MCF 10A (cell line): ENCODE measurements at places on chromosomes 4 and X. TPM values are rescaled to one million over a fixed set of nuclear protein-coding genes. Genes with fewer than 3 reads are reported as not detected.

DNA sequence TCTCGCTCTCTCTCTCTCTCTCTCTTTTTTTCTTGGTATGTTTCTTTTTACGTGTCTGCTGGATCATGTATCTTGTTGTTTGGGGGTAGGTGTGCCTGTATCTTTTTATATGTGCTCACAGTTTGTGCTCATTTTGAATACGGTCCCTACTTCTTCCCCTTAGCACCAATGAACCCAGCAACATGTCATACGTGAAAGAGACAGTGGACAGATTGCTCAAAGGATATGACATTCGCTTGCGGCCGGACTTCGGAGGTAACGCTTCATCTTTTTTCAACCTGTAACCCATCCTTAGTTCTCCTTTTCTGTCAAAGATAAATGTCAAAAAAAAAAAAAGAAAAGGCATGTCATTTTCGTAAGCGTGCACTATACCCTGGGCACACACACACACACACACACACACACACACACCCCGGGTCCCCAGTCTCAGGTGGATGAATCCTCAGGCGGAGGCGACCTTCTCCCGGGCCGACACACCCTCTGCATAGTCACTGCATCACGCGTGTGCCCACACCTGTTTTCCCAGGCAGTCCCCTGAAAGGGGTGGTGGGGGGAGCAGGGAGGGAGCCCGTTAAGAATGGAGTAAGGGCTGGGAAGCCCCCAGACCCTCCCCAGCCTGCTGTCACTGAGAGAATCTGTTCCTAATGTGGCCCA, 511 bp downstream of the GABRB1 start:
- peak overlapping the region; percentile 50 for H3K4me3 ChIP-seq
- no peak overlapping the region for H3K27ac ChIP-seq
- no peaks in the 10 kb centered on the region for H3K36me3 ChIP-seq
- no peak for DNase-seq
- peaks cover 78% of the 10 kb centered on the region for H3K27me3 ChIP-seq

Gene PNMA6F
- total RNA-seq, result not detected in 2 replicates

GRCh38 chrX:123322536-123322935, 138.5 kb downstream of the GRIA3 start:
- H3K36me3 ChIP-seq, result no peaks in the 10 kb centered on the region
- H3K4me3 ChIP-seq, result no peak overlapping the region
- no peaks in the 10 kb centered on the region for H3K4me1 ChIP-seq
- no peak for DNase-seq
- no peaks in the 10 kb centered on the region for H3K27me3 ChIP-seq

GRCh38 chrX:34300871-34301270, 168.8 kb upstream of the FAM47A start:
- no peak overlapping the region for H3K27ac ChIP-seq
- H3K4me3 ChIP-seq, result no peak overlapping the region
- DNase-seq, result peak; percentile 62
- no peaks in the 10 kb centered on the region for H3K36me3 ChIP-seq
- peaks cover 26% of the 10 kb centered on the region for H3K27me3 ChIP-seq
- H3K4me1 ChIP-seq, result no peaks in the 10 kb centered on the region

- no peaks in the 10 kb centered on the region for H3K27me3 ChIP-seq
- DNase-seq, result peak; percentile 35
- H3K27ac ChIP-seq, result peak overlapping the region; percentile 31
- H3K4me3 ChIP-seq, result no peak overlapping the region
- H3K4me1 ChIP-seq, result no peaks in the 10 kb centered on the region
- peaks cover 5% of the 10 kb centered on the region for H3K36me3 ChIP-seq
These were observed 13.9 kb upstream of the PPEF2 start for GRCh38 chr4:75916091-75916661.

DNA sequence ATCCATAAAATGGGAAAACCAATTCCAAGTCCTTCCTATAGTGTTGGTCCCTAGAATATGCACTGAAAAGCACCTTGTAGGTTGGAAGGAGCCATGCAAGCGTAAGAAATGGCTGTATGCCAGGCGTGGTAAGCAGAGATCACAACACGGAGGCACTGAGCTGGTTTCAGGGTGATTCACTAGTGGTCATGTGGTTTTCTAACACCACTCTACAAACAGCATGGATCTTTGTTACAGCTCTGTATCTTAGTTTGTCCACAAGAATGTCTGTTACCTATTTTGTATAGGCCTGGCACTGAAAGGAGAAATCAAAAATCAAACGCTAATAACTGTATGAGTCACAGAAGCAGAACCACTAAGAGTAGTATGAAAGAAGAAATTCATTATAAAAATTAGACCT, 71.9 kb downstream of the MAGEB17 start:
- peaks cover 6% of the 10 kb centered on the region for H3K4me1 ChIP-seq
- H3K36me3 ChIP-seq, result no peaks in the 10 kb centered on the region
- no peak overlapping the region for H3K4me3 ChIP-seq
- no peak overlapping the region for H3K27ac ChIP-seq
- H3K27me3 ChIP-seq, result peaks cover 30% of the 10 kb centered on the region

- H3K4me3 ChIP-seq, result peak overlapping the region; percentile 97
- peaks cover 4% of the 10 kb centered on the region for H3K4me1 ChIP-seq
- no peak overlapping the region for H3K27ac ChIP-seq
- DNase-seq, result no peak
- peaks cover 15% of the 10 kb centered on the region for H3K27me3 ChIP-seq
These were observed 674 bp upstream of the DIAPH2 start for GRCh38 chrX:96683997-96684338.

- H3K27ac ChIP-seq, result no peak overlapping the region
- H3K4me3 ChIP-seq, result no peak overlapping the region
These were observed 61.5 kb downstream of the GRIA2 start for GRCh38 chr4:157282019-157282418.

Gene GJB1
- total RNA-seq, result not detected in 2 replicates

Gene SLC9A7
- 28.3 and 29.3 TPM in 2 replicates for total RNA-seq

DNA sequence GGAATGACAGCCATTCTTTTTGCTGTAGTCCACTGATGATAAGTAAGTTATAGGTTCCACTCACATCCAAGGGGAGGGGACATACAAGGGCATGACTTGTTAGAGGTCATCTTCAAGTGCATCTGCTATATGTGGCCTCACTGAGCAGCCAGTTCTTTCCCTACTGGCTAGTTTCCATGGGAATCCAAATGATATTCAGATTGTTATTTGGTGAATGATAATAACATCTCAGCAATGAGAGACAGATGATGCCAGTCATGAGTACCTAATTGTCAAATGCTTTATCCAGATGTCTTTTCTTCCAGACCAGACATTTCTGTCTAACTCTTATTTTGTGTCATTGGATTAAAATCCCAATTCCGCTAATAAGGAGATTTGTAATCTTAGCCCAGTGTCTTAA, 460.4 kb upstream of the BOD1L1 start:
- H3K36me3 ChIP-seq, result no peaks in the 10 kb centered on the region
- H3K27ac ChIP-seq, result no peak overlapping the region
- DNase-seq, result no peak
- no peak overlapping the region for H3K4me3 ChIP-seq

DNA sequence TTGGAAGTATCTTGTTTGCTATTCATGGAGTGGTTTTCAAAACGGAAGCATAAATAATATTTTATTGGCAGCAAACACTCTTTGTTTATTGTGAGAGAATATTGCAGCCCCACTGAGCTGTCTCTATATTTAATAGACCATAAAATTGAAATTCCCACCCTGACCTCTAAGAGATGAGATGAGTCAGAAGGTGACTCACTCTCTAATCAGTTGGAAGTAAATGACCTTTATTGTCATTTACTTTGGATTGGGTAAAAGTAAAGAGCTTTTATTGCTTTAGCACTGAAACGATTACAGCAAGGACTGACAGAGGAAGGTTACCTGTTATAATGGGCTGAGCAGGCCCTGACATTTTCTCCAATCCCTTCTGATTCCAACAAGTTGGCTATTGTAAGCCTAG, 55.0 kb downstream of the SYTL5 start:
- peaks cover 49% of the 10 kb centered on the region for H3K27me3 ChIP-seq
- peak; percentile 35 for DNase-seq
- no peaks in the 10 kb centered on the region for H3K4me1 ChIP-seq
- H3K36me3 ChIP-seq, result no peaks in the 10 kb centered on the region
- H3K27ac ChIP-seq, result no peak overlapping the region

- H3K27ac ChIP-seq, result no peak overlapping the region
- no peaks in the 10 kb centered on the region for H3K36me3 ChIP-seq
- DNase-seq, result no peak
- no peaks in the 10 kb centered on the region for H3K27me3 ChIP-seq
- H3K4me1 ChIP-seq, result no peaks in the 10 kb centered on the region
These were observed 481.7 kb upstream of the ATOH1 start for GRCh38 chr4:93346840-93347239.

DNA sequence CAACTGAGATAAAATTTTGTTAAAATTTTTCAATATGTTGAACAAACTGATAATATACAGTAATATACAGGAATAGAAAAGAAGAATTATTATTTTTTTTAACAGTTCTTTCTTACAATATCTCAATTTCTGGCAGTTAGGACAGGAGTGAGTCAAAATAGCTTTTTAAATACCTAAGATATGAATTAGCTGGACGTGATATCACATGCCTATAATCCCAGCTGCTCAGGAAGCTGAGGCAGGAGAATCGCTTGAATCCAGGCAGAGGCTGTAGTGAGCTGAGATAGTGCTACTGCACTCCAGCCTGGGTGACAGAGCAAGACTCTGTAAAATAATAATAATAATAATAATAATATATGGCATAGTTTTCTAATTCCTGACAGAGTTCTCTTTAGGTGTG, 1039.3 kb downstream of the STPG2 start:
- H3K36me3 ChIP-seq, result no peaks in the 10 kb centered on the region
- no peak overlapping the region for H3K27ac ChIP-seq
- H3K27me3 ChIP-seq, result no peaks in the 10 kb centered on the region
- no peaks in the 10 kb centered on the region for H3K4me1 ChIP-seq

Gene PABPC5
- not detected in 2 replicates for total RNA-seq

- H3K27me3 ChIP-seq, result no peaks in the 10 kb centered on the region
- no peak overlapping the region for H3K4me3 ChIP-seq
- no peak for DNase-seq
These were observed 41.2 kb upstream of the DUSP21 start for GRCh38 chrX:44802613-44803012.

DNA sequence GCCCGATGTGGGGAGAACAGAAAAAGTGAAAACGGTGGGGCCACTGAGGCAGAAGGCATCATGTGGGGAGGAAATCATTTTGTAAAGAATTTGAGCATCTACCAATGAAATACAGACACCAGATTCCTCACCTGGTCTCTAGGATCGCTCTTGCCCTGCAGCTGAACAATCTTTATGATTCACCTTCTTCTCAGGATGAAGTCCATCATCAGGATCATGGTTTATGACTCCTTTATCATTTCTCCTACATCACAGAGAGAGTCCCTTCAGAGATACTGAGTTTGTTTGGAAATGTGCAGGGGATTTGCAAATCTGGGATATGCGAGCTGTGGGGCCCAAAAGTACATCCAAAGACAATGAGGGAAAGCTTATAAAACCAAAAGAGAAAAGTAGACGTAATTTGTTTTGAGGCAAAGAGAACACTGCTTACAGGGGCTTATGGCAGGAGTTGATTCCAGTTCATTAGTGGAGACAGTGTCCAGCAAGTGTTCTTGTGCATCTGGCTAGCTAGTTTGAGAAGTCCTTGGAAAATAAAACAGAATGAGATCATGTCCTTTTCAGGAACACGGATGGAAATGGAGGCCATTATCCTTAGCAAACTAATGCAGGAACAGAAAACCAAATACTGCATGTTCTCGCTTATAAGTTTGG, 15.3 kb upstream of the ANXA5 start:
- H3K27me3 ChIP-seq, result no peaks in the 10 kb centered on the region
- H3K4me3 ChIP-seq, result peak overlapping the region; percentile 69
- peaks cover 24% of the 10 kb centered on the region for H3K4me1 ChIP-seq
- no peaks in the 10 kb centered on the region for H3K36me3 ChIP-seq
- peak overlapping the region; percentile 93 for H3K27ac ChIP-seq
- no peak for DNase-seq

DNA sequence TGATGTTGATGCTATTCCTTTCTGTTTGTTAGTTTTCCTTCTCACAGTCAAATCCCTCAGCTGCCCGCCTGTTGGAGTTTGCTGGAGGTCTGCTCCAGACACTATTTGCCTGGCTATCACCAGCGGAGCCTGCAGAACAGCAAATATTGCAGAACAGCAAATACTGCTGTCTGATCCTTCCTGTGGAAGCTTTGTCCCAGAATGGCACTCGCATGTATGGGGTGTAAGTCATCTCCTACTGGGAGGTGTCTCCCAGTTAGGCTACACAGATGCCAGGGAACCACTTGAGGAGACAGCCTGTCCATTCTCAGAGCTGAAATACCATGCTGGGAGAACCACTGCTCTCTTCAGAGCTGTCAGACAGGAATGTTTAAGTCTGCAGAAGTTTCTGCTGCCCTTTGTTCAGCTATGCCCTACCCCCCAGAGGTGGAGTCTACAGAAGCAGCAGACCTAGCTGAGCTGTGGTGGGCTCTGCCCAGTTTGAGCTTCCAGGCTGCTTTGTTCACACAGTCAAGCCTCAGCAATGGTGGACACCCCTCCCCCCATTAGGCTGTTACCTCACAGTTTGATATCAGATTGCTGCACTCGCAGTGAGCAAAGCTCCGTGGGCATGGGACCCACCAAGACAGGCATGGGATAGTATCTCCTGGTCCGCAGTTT, 74.9 kb downstream of the SPIN3 start:
- H3K4me1 ChIP-seq, result no peaks in the 10 kb centered on the region
- H3K36me3 ChIP-seq, result no peaks in the 10 kb centered on the region
- DNase-seq, result no peak
- H3K27me3 ChIP-seq, result peaks cover 78% of the 10 kb centered on the region
- no peak overlapping the region for H3K27ac ChIP-seq
- H3K4me3 ChIP-seq, result no peak overlapping the region

- DNase-seq, result no peak
- no peak overlapping the region for H3K4me3 ChIP-seq
- H3K36me3 ChIP-seq, result no peaks in the 10 kb centered on the region
These were observed 40.0 kb downstream of the C4orf51 start for GRCh38 chr4:145719752-145720624.

- H3K27ac ChIP-seq, result no peak overlapping the region
- H3K27me3 ChIP-seq, result peaks cover 34% of the 10 kb centered on the region
- peaks cover 6% of the 10 kb centered on the region for H3K36me3 ChIP-seq
- H3K4me3 ChIP-seq, result no peak overlapping the region
- H3K4me1 ChIP-seq, result no peaks in the 10 kb centered on the region
- no peak for DNase-seq
These were observed 4.7 kb downstream of the USP51 start for GRCh38 chrX:55484948-55485347.

DNA sequence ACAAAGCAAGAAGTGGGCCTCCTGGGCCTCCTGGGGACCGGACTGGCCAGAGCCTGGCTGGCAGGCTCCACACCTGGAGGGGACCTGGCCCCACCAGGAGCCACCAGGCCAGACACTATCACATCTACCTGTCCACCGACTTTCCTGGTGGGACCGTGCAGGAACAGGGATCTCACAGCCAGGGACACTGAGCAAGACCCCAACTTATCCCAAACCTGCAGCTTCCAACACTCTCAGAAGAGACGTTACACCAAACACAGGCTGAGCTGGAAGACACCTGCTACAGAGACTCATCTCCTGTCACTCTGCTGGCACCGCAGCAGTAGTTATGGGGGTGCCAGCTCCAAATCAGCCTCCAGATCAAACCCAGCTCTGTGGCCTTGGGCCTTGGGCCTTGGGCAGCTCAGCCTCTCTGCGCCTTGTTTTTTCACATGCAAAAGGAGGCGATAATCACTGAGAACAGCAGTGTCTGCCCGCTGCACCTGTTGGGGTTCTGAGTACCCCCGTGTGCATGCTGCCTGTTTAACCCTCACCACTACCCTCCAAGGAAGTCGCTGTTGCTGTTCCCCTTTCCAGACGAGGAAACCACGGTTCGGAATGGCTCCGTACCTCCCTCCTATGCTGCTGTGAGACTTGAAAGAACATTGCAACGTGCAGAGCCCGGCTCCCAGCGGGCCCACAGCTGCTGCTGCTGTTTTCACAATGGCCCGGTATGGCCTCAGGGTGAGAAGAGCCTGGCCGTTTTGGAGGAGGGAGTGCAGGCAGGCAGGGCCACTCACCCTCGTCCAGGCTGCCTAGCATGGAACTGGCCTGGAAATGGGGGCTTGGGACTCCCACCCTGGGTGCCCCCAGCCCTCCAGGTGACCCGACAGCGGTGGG, 69.6 kb downstream of the ADRA2C start:
- H3K36me3 ChIP-seq, result no peaks in the 10 kb centered on the region
- DNase-seq, result no peak
- H3K27ac ChIP-seq, result no peak overlapping the region
- H3K4me3 ChIP-seq, result no peak overlapping the region
